ENCODE measurements at places on chromosomes 7 and 10.

- no peak overlapping the region for H3K27ac ChIP-seq
- H3K4me1 ChIP-seq = no peaks in the 10 kb centered on the region
- H3K36me3 ChIP-seq = no peaks in the 10 kb centered on the region
- DNase-seq = no peak
- H3K27me3 ChIP-seq = no peaks in the 10 kb centered on the region
- H3K4me3 ChIP-seq = no peak overlapping the region
Observed at GRCh38 chr10:124329941-124330340, 88.8 kb downstream of the OAT start.

DNA sequence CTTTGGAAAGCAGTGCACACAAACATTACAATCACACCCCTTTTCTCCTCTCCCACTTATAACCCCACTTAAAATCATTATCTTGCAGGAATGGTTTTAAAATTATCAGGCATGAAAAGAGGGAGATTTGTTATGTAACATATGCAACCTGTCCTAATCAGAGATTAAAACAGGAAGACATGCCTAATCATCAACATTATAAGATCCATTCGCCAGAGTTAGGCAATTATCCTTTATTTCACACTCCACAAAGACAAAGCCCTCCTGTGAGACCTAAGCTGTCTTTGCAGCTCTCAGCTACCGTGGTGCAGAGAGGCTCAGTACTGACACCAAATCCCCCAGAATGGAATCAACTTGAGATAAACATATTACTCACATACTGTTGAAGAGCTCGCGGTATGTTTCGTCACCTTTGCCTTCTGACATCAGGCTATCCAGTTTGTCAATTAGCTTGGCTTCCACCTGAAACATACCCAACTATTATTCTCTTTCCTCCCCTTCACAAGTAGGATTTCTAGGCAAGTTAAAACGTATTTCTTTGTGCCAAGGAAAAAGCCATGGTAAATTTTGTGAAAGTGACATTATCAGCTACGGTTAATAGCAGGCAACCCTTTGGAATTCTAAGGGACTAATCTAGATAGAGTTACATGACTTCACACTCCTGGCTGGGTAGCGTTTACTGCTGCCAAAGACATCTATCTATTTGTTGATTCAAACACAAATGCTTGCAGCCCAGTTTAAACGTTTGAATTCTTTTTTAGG, 226.2 kb upstream of the IMMP2L start:
- no peaks in the 10 kb centered on the region for H3K4me1 ChIP-seq
- no peaks in the 10 kb centered on the region for H3K27me3 ChIP-seq
- H3K4me3 ChIP-seq = no peak overlapping the region

- no peak overlapping the region for H3K4me3 ChIP-seq
- no peak overlapping the region for H3K27ac ChIP-seq
- no peaks in the 10 kb centered on the region for H3K36me3 ChIP-seq
- no peaks in the 10 kb centered on the region for H3K27me3 ChIP-seq
Observed at GRCh38 chr10:62850646-62851045, 34.5 kb upstream of the EGR2 start.

DNA sequence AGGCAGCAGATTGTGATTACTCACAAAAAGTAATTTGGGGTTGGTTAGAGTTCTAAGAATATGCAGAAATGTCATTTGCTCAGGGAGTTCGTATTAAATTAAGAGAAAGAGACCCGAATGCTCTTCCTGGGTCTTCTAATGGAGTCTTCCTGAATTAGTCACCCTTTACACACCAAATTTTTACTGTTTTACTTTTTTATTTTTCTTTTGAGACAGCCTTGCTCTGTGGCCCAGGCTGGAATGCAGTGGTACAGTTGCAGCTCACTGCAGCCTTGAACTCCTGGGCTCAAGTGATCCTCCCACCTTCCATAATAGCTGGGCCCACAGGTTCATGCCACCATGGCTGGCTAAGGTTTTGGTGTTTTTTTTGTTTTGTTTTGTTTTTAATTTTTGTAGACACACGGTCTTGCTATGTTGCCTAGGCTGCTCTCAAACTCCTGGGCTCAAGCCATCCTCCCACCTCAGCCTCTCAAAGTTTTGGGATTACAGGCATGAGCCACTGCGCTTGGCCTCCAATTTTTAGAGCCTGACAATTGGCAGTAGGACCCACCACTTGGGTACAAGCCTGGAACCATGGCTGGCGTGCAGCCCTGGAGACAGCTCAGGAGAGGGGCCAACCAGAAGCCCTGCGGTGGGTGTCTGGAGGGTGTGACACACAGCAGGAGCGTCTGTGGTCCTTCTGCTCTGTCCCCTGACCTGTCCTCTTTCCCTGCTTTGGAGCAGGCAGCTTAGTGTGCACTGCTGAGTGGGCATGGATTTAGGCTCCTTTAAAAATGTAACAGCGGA, 16.4 kb upstream of the BHLHA15 start:
- no peaks in the 10 kb centered on the region for H3K4me1 ChIP-seq
- H3K27ac ChIP-seq = no peak overlapping the region
- no peak for DNase-seq
- no peaks in the 10 kb centered on the region for H3K27me3 ChIP-seq
- H3K36me3 ChIP-seq = peaks cover 62% of the 10 kb centered on the region

DNA sequence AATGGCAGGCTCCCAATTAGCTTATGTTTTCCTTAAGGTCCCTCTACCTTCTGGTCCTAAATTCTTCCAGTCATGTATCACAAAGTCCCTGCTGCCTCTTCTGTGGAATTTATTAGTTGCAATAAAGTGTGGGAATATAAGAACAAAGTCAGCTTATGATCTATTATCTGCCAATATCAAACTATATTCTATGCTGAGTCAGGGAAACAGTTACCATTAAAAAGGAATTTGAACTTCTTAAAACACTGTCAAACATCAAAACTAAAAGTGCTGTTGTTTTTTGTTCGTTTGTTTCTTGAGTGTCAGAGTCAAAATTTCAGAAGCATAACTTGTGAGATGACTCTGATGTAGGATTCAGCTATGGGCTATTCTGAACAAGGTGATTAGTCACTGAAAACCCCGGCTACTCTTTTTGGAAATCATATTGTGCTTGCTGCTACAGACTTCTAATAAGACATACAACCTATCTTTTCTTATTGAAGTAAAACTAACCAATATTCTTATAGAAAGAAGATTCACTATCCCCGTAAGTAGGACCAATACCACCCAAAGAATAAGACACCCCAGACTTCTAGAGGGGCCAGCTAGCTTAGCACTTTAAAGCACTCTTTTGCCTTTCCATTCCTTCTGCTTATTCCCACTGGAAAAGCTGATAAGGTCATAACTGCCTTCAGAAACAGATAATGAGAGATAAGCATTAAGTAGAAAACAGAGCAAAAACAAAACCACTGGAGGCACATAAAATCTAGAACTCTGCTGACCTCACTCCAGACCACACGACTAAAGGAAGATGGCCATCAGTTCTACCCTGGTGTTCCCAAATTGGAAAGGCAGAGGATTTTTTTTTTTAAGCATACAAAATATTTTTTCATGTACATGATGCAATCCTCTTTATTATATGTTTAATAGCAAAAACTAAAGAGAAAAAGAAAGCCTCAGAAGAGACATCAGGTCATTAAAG, 370.6 kb downstream of the PARD3 start:
- H3K27ac ChIP-seq = no peak overlapping the region
- no peaks in the 10 kb centered on the region for H3K36me3 ChIP-seq
- H3K27me3 ChIP-seq = no peaks in the 10 kb centered on the region

GRCh38 chr7:39621261-39621660, 2.1 kb upstream of the RALA start:
- no peaks in the 10 kb centered on the region for H3K27me3 ChIP-seq
- no peak overlapping the region for H3K4me3 ChIP-seq
- peaks cover 16% of the 10 kb centered on the region for H3K4me1 ChIP-seq
- H3K27ac ChIP-seq = no peak overlapping the region

- H3K4me1 ChIP-seq = no peaks in the 10 kb centered on the region
- no peak overlapping the region for H3K27ac ChIP-seq
- H3K27me3 ChIP-seq = no peaks in the 10 kb centered on the region
- no peak for DNase-seq
Observed at GRCh38 chr7:68785036-68785435, 813.2 kb upstream of the AUTS2 start.

All from upper lobe of right lung (tissue), 1 donor.